ENCODE measurements at places on chromosomes 6 and 20.
A peak's percentile ranks its signal among the peaks of the same experiment; 100 is the strongest.

DNA sequence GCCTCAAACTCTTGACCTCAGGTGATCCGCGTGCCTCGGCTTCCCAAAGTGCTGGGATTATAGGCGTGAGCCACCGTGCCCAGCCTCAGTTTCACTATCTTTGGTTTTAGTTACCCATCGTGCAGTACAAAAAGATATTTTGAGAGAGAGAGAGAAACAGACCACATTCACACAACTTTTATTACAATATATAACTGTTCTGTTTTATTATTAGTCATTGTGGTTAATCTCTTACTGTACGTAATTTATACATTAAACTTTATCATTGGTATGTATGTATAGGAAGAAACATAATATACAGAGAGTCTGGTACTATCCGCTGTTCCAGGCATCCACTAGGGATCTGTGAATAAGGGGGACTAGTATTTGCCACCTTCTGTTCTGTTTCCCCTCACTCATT lies 29.4 kb upstream of the TAF8 start:
- no peak for DNase-seq

DNA sequence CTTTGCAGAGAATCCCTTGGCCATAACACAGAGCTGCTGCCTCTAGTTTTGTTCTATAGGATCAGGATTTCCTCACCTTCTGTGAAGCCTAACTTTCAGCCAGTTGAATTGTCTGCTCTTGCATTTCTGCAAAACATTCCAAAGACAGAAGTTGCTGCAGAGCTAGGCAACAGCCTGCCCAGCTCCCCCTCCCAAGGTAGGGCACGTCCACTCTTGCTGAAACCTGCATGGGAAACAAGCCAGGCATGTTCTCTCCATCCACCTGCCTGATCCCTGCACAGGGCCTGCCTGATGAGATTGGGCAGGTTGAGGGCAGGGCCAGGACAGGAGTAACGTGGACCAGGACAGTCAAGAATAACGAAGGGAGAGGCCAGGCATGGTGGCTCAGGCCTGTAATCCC lies 58.9 kb upstream of the NAA20 start:
- DNase-seq = no peak

- DNase-seq = no peak
These were observed 217.2 kb downstream of the IBTK start for GRCh38 chr6:82030301-82030700.

DNA sequence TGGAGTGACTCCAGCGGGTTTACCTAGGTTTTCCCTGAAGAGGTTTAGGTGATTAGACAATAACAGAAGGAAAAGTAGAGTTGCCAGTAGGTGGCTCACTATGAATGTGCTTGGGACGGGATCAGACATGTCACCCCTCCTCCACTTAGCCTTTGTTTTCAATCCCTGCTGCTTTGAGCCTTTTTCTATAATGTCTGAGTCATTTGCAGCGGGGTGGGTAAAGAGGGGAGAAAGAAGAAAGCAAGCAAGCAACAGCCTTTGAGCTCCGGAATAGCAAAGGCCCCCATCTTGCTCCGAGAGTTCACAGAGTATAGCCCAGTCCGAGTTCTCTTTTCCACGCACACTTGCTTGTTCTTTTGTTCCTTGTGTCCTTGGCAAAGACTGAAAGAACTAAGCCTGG lies 129.1 kb downstream of the PACRG start:
- peak; percentile 62 for DNase-seq

DNA sequence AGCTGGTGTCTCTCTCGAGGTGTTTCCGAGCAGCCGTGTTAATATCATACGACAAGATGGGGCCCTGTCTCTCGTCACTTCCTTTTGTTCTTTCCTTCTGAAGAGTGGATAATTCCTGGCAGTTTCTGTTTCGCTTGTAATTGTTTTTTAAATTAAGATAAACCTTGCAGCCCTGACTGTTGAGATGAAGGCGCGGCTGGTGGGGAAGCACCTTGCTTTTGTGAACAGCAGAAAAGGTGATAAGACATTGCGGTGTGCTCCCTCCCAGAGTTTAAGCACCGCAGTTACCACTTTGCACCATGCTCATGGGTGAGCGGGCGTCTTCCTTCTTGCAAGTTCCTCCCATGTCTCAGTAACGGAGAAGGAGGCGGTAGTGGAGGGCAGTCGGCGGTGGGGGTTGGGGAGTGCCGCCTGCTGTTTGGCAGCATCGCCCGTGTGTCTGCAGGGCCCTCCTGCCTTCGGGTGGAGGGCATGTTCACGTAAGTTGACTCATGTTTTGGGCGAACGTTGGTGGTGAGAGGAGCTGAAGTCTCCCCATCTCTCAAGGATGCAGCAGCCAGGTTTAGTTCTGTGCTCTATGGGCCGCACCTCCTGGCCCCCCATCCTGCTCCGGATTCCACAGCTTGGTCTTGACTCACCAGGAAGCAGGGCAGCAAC lies 345.9 kb downstream of the TAF4 start:
- no peak for DNase-seq

DNA sequence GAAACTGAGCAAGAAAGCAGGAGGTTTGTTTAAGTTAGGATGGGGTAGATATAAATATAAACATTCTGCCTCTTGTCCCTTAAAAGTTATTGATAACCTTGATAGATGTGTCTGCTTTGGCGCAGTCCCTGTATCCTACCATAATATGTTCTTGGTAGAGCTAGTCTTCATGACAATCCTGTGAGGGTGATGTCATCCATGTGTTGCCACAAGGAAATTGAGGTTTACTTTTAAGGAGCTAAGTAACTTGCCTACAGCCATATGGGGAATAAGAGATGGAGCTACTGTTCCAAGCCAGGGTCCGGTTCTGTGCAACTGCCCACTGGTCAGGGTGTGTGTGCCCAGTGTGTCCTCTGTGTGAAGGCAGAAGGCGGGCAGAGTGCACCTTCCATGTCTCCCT lies 78.5 kb downstream of the SSR1 start:
- DNase-seq = no peak

GRCh38 chr6:2863901-2864300 lies 22.2 kb upstream of the SERPINB1 start:
- no peak for DNase-seq

GRCh38 chr6:124260337-124260736 lies 456.7 kb downstream of the NKAIN2 start:
- no peak for DNase-seq

GRCh38 chr20:17655286-17655651 lies 26.8 kb downstream of the RRBP1 start:
- no peak for DNase-seq

DNA sequence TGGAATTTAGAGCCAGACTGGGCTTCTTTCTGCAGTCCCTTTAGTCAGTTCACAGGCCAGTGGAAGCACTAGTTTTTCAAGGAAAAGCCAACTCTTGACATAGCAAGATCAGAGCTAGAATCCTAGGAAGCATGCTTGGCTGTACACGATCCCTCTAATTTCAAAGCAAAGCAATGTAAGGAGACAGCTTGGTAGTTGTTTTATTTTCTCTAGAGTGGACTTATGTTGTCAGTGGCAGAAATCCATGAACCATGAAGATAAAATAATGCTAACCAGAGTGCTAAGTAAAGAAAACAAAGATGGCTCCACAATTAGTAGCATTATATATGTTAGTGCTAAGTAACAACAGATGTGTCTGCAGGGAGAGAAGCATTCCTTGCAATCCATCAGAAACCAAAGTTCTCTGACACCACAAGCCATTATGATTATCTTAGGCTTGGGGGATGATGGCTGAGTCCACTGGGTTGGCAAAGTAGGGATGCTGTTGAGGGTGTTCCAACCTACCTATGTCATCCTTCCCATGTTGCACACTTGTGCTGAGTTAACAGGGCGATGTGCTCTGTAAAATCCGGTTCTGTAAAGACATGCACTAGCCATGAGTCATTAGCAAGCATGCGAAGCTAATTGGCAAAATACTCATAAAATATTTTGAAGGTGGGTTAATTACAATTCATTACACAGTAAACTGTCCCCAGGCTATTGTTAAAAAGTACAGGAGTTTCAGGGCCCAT lies 115.2 kb downstream of the BMP2 start:
- DNase-seq = peak; percentile 39

- DNase-seq = no peak
These were observed 130.7 kb downstream of the AKAP7 start for GRCh38 chr6:131265939-131266338.

- DNase-seq = no peak
These were observed 187.1 kb upstream of the RNF217 start for GRCh38 chr6:124775121-124775520.

GRCh38 chr20:13355411-13355810 lies 134.3 kb downstream of the ISM1 start:
- DNase-seq = no peak

DNA sequence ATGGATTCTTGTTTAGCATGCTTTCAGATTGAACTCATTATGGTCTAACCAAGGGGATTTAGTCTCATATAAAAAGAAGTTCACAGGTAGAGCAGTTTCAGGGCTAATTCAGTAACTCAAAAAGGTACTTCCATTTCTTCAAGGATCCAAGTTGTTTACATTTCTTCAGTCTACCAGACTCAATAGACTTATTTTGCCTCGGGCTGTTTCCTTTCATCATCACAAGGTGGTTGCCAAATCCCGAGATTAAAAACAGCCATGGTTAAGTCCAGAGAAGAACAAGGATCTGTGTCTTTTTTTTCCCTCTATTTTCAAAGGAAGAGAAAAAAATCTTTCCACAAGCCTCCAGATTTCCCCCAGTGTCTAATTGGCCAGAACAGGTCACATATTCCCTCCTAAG lies 69.8 kb upstream of the SNX9 start:
- DNase-seq = no peak

DNA sequence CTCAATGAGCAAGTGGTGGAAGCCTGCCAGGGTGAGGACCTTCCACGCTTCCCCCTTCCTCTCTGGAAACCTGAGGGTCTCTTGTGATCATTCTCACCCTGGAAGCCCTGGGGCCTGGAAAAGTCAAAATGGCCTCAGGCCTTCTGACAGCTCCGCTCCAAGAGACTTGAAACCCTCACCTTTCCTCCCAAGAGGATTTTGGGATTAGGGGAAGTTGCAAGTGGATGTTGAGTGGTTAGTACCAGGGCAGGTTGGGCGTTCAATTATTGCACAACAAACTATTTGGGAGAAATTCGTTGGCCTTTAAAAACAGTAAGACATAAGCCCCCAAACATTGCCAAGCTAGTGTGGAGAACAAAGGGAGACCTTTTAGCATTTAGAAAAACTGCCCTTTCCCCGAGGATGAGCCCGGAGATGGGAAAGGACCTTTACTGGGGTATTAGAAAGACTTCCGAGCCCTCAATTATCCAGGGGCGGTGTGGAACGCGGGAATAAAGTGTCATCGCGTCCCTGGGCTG lies 4.7 kb downstream of the NKX2-2 start:
- no peak for DNase-seq

DNA sequence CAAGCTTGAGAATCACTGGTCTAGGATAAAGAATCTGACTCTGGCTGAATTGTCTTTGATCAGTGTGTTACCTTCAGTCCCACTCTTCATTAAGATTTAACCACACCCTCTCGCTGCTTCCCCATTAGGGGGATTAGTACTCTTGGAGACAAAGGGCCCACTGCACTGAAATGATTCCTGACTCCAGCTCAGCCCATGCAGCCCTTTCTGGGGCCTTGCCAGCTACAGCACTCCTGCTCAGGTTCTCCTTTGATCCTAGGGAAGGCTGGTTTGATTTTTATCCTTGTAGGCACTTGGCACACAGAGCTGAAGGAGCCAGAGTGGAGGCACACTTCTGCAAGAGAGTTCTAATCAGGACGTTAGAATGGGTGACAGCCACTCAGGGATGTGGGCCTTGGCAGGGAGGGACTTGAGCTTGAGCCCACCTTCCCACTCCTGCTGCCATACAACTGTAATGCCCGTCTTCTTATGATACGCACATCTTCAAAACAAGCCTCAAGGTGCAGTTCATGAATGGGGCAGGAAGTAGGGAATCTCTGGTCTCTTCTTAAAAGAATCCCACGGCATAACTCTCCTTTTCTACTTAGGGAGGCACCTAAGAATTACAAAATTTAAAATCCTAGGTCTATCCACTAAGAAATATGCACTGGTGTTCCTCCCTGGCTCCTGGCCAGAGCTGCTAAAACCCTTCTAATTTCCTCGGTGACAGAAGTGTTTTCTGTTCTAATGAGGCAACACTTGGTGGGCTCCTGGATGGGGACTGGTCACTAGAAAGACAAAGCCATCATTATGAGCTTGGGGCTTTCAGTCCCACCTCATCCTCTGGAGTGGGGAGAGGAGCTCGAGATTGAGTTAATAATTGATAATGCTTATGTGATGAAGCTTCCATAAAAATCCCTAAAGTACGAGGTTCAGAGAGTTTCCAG lies 1.5 kb upstream of the SLA2 start:
- DNase-seq = no peak

- no peak for DNase-seq
These were observed 321.8 kb downstream of the HACE1 start for GRCh38 chr6:104537872-104538271.

All from Caki2 (cell line).